ENCODE measurements at places on chromosomes 3 and 15.

GRCh38 chr3:119401069-119401468 is 62.3 kb downstream of the TMEM39A start:
- DNase-seq = no peak

GRCh38 chr3:2535206-2535605 is 436.5 kb downstream of the CNTN4 start:
- no peak for DNase-seq

DNA sequence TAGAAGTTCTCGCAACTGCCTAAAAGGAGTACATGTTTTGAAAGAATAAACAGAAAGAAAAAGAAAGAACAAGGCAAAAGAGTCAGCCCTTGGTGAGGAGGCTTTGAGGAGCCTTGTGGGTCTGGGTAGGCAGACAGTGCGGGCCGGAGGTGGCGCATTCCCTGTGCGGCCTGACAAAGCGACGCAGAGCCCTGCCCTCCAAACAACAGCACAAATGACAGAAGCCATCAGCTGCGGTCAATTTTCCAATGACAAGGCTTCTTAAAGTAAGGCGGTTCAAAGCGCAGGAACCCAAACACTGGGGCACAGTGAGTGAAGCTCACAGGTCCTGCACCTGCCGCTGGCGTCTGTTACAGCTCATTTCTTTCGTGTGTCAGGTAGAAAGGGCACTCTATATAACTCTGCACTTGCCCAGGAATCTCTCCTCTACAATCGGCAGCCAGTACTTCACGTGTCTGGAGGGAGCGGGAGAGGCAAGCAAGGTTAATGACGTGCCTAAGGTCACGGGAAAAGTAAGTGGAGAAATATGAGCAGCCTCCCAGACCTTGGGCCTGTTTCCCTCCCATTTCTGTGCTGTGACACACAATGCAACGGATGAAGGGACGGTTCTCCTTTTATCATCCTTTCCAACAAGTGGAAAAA is 178.1 kb downstream of the OPA1 start:
- DNase-seq = no peak

DNA sequence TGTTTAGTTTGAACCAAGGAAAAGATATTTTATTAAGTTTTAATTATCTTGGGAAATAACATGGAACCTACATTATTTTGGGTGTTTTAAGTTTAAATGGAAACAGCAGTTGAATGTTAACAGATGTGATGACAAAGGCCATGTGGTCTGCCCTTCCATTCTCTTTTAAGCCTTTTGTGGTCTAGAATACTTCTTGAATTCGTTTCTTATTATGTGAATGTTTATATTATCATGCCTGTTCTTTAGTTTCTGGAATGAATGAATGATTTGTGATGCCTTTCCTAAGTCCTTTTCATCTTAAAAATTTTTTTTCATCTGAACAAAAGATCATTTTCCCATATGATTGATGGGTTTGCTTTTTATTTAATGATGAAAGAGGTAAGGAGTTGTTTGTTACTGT is 44.6 kb downstream of the SNRK start:
- DNase-seq = no peak

DNA sequence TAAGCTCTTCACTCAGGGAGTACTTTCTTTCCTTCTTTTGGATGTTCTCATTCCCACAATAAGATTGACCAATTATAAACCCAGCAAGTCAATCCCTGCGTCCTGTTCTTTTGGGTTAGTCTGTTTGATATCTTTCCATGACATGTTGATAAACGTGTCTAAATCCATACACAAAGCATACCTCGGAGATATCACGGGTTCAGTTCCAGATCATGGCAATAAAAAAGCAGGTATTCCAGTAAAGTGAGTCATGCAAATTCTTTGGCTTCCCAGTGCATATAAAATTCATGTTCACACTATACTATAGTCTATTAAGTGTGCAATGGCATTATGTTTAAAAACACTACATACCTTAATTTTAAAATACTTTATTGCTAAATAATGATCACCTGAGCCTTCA is 667.7 kb downstream of the MAGI1 start:
- DNase-seq = no peak

DNA sequence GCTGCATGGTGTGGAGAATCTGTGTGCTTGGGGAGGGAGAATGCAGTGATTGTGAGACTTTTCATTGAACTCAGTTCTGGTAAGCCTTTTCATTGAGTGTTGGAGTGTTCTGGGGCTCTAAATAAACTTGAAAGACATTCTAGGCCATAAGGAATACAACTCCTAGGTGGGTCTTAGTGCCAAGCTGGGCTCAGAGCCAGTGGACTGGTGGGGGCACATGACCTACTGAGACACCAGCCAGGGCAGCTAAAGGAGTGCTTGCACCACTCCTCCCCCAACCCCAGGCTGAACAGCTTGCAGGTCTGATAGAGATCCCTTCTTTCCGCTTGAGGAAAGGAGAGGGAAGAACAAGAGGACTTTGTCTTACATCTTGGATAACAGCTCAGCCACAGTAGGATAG is 21.7 kb upstream of the KPNA4 start:
- DNase-seq = no peak

- DNase-seq = no peak
These were observed 29.6 kb downstream of the MSL2 start for GRCh38 chr3:136166507-136166906.

GRCh38 chr3:184884359-184885017 is 72.5 kb downstream of the VPS8 start:
- DNase-seq = no peak

GRCh38 chr15:66786222-66786621 is 84.2 kb downstream of the SMAD6 start:
- no peak for DNase-seq

- DNase-seq = no peak
These were observed 27.9 kb upstream of the IL1RAP start for GRCh38 chr3:190485830-190486532.

Measured in CD4-positive, alpha-beta T cell treated with Interleukin-2 at 100 ng/mL for 4 hours (primary cell).